HCEC 1CT (cell line): ENCODE measurements at places on chromosomes 3 and 15.

DNA sequence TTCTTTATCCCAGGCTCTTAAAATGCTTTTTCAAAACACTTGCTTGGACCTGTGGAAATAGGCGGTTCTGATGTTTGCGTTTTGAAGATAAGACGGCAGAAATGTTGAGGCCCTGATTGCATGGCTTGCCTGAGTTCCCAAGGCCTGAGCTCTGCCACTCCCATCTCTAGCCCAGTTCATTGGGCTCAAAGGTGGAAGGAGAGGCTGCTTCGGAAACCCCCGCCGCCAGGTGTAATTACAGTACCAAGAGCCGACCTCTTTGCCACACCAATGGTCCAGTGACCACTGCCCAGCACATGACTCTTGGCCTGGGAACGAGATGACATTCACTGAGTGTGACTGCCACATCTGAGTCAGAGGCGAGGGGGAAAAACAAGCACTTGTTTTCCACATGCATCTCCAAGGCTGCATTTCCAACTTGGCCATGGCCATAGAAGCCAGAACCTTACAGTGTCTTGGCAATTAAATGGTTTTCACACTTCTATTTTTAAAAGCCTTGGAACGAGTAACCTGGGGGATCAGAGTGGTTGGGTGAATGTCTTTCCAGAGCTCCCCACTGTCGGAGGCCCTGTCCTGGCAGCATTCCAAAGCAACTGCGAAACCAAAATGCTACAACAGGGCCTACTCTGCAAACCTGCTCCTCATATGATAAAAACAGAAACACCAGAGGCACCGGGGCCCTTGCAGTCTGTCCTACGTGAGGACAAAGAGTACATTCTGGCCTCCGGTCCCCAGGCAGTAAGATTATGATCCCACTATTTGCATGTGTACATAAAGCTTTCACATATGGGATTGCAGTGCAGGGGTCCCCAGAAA lies 63.8 kb upstream of the CGNL1 start:
- DNase-seq: no peak

GRCh38 chr15:35834866-35835265 lies 288.9 kb upstream of the DPH6 start:
- DNase-seq: no peak

DNA sequence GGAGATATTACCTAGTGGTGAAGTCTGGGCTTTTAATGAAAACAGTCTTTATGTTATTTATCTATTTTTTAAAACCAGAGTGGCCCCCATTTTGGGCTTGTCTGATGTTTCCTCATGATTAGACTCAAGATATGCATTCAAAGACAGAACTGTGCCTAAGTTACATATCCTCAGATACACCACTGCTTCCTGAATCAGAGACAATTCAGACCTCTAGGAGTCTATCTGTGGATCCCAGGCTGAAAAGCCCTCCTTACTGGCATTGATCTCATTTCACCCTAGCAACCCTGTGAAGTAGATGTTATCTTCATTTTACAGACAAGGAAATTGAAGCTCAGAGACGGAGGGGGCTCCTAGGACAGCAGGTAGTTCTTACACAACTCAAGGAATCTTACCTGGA lies 16.8 kb upstream of the TGM5 start:
- no peak for DNase-seq

DNA sequence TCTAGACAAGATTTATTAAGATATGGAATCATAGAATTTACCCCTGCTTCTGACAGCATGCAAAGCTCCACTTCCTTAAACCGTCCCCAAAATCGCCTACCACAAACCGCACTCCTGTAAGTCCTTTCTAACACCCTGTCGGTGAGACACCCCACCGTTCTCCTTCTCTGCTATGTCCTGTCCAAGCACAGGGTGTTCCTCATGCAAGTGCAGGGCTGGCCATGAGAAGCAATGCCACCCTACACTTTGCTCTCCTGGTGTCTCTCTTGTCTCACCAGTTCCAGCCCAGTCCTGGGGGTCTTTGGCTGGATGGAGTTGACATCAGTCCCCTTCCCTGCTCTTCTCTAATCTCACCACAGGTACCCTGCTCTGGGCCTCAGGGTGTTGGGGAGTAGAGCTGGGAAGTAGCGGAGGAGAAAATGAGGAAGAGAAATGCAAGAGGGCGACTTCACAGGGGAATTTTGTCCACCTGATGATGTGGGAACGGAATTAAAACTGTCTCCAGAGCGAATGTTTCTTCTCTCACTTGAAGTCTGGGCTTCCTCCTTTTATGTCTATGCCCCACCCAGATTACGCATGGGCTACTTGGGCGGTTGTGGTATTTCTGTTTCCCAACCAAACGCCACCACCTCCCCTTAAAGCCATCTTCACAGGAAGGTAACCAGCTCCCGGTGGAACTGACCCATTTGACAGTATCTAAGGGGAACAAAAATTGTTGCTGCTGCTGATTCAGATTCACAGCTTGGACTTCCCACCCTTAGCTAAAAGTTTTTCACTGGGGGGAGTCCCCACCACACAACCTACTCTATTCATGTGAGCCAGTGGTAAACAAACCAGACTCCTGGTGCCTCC lies 49.9 kb downstream of the CASR start:
- no peak for DNase-seq

- peak; percentile 35 for DNase-seq
These were observed 27.1 kb downstream of the RPSA start for GRCh38 chr3:39433642-39434041.

DNA sequence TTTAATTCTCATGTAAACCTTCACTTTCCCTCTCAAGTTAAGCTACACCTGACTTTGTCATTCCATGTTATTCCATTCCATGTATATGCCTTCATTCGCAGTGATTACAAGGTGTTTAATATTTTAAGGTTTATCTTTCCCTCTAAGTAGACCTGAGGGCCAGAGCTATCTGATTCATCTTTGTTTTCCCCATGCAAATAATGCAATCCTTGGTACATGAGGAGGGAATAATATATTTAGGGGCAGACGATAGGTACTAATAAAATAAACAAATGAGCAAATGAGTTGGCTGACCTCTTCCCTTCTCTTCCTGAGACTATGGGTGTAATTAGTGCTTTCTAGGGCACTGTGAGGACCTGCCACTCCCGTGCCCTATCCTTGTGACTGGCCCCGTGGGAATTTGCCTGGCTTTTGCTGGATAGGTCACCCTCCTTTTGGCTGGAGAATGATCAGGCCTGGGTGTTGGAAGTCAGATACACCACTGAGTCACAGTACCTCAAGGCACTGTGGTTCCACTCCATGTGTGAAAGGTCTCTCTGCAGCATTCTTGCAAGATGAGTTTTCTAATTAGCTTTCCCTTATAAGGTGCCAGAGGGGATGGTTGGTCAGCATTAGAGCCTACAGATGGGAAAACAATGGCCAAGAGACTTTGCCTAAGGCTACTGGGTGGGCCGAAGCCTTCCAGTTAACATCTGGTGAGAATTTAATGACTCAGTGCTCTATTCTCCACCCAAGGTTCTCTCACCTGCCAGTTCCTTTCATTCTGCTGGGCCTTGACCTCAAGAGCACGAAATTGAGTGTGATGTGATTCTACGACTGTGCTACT lies 183.2 kb downstream of the P3H2 start:
- DNase-seq: peak; percentile 100

DNA sequence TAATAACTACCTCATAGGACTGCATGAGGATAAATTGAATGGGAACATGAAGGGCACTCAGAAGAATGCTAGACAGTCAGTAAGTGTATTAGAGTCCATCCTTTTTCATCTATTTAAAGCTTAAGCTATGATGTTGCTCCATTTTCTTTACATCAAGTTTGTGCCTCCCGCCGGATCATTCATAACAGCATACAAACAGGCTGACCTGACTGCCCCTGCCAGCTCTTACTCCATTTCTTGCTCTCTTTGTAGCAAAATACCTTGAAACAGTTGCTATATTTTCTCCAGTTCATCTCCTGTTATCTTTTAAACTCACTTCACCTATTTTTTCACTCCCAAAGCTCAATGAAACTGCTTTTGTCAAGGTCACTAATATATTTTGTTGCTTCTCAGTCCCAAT lies 315.6 kb upstream of the ALCAM start:
- DNase-seq: no peak

- DNase-seq: no peak
These were observed 13.4 kb downstream of the PML start for GRCh38 chr15:74007820-74008371.
